ENCODE measurements at places on chromosomes 5 and 9.

DNA sequence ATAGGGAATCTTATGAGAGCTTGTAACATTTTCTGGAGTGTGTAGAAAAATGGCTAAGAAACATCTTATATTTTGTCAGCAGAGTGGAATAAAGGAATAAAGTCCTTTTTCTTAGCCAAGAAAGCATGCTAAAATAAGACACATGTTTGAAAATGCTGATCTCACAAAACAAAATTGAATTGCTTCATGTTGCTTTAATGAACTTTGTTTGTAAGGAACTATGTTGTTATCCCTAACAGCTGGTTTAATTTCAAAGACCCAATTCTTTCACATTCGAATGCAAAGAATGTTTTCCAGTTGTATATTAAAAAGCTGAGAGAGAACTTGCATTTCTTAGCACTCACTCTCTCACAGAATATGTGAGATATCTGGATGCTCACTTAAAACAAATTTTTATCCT lies 107.6 kb downstream of the MUSK start:
- no peak for DNase-seq

DNA sequence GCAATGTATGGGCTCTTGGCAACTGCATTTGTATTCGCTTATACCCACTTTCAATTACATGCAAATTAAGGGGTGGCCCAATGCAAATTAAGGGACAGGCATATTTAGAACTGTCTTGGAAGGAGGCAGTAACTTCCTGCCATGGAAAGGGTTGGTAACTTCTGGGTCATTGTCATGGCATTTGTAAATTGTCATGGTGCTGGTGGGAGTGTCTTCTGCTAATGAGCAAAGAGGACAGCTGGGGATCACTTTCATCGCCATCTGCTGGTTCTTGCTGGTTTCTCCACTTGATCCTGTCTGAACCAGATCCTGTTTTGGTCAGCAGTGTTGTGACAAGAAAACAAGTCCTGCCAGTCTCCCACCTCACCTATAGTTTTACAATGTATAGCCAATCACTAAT lies 23.3 kb upstream of the UGT3A2 start:
- no peak for DNase-seq

DNA sequence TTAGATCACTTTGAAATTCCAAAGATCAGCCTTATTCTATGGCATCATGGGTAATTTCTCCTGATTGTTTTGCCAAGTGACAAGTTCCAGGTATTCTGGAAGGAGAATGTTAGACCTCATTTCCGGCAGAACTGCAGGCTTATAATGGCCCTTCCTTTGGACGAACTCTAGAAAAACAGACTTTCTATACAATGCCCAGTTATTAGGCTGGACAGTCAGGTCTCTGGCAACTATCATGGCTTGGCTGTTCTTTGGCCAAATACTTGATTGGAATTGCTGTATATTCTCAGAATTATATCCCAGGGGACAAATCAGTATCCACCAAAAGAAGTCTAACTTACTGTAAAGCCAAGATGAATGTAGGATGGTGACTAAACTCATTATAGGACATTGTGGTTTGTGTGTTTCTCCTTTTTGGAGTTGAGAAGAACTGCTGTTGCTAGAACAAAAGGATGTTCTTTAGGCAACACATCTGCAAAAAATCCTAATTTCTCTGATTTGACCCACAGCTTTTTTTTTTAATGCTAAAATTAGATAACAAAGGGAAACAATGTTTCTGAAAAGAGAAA lies 69.0 kb downstream of the ADAMTSL1 start:
- no peak for DNase-seq

DNA sequence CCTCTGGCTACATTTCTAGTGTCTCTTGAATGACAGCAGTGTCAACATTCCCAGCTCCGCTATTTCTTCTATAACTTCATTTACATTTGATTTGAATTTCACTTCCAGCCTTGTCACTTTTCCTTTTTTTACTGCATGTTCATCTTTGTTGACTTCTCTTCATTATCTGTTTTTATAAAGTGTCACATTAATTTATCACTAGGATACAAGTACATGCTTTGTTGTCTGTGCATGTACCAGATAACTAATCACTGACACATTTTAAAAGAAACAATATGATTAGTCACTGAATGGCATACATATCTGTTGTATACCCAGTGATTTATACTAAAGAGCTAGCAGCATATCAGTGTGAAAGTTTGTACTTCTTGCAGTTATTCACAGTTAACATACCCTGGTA lies 29.1 kb downstream of the ARSK start:
- no peak for DNase-seq

- no peak for DNase-seq
These were observed 22.7 kb upstream of the CLK4 start for GRCh38 chr5:178649580-178649979.

DNA sequence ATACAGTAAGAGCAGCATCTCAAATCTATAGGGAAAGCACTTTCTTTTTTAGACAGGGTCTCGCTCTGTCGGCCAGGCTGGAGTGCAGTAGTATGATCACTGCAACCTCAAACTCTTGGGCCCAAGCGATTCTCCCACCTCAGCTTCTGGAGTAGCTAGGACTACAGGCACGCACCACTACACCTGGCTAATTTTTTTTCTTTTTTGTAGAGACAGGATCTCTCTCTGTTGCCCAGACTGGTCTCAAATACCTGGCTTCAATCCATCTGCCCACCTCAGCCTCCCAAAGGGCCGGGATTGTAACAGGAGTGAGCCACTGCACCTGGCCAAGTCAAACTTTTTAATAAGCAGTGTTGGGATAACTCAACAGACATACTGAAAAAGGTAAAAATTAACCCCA lies 107.6 kb downstream of the SIL1 start:
- DNase-seq, result no peak

Measured in activated CD4-positive, alpha-beta T cell treated with anti-CD3 and anti-CD28 coated beads for 1 hour (primary cell).